ENCODE measurements at places on chromosomes 5 and 9.
A peak's percentile ranks its signal among the peaks of the same experiment; 100 is the strongest.

DNA sequence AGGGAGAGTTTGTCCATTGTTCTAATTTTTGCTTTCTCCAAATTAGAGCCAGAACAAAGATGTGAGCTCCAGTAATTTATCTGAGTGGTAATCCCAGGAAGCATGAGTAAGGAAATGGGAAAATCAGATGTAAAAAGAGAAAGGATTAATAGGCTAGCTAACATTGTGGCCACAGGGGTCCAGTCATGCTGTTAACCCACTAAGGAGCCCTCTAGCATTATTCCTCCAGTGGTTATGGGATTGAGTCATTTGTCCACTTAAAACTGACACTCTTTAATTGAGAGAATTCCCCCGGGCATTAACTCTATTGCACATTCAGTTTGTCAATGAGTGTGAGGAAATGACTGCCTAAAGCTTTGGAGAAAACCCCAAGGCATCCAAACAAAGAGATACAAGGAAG is 700.3 kb upstream of the TYRP1 start:
- no peak for DNase-seq

DNA sequence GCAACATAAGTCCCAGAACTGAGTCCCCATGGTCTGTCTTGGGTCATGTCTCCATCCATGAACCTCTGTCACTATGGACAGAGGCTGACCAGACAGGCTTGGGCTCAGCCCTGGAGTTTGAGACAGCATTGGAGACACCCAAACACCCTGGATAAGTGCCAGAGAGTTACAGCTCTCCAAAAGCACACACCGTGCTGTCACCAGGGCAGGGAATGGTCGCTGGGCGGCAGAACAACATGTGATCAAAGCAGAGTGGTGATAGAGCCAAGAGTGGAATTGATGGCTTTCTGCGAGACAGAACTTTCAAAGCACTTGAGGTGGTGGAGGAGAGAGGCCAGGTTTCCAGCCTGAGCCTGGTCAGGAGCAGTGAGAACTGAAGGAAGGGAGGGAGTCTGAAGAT is 50.1 kb downstream of the DRD1 start:
- no peak for DNase-seq

- no peak for DNase-seq
Observed at GRCh38 chr9:133914442-133915342, 77.4 kb downstream of the VAV2 start.

GRCh38 chr9:87587356-87587745 is 89.7 kb downstream of the DAPK1 start:
- DNase-seq, result no peak

- DNase-seq, result no peak
Observed at GRCh38 chr5:115325296-115325959, 29.0 kb upstream of the CCDC112 start.

DNA sequence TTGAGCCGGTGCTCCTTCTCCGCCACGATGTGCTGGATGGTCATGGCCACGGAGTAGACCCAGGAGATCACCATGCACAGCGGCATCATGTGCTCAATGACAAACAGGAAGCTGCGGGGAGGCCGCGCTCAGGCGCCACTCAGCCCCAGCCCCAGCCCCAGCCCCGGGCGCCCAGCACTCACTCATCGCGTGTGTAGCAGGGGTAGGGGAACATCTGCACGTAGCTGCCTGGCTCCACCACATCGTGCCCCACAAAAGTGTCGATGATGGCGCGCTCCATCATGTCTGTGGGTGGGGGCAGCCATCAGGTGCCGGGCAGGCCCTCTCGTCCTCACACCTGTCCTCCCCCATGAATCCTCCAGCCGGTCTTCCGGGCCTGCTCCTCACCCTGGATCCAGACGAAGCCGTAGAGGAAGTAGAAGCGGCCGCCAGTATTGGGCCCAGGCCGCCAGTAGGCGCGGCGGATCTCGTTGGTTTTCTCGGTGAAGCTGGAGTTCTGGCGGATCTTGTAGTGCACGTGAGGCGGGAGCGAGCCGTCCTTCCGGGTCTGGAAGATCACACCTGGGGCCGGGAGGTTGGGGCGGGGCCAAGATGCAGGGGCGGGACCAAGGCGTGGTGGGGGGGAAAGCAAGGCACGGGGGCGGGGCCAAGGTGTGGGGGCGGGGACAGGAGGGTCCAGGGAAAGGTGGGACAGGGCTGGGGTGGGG is 10.1 kb downstream of the ABCA2 start:
- DNase-seq, result no peak

- DNase-seq, result no peak
Observed at GRCh38 chr9:70136632-70137031, 93.0 kb downstream of the MAMDC2 start.

- DNase-seq, result no peak
Observed at GRCh38 chr5:168916266-168916665, 337.1 kb upstream of the PANK3 start.

DNA sequence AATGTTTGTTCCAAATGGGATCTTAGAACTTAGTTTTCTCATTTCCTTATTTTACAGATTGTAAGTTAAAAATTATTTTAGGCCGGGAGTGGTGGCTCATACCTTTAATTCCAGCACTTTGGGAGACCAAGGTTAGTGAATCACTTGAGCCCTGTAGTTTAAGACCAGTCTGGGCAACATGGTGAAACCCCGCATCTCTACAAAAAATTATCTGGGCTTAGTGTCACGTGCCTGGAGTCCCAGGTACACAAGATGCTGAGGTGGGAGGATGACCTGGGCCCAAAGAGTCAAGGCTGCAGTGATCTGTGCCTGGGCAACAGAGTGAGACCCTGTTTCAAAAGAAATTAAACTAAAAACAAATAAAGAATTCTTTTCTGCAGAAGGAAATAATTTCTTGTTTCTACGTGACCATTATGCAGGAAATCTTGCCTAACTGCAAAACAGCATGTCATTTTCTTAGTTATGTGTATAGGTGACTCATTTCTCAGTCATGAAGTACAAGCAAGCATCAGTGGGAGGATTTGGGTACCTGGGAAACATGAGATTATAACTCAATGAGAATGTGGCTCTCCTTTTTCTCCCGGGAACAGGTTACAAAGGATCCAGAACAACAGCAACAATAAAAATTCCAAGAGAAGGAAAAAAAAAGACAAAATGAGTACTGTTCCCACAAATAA is 375.1 kb upstream of the ST8SIA4 start:
- no peak for DNase-seq

GRCh38 chr9:134533850-134534588 is 107.6 kb upstream of the COL5A1 start:
- DNase-seq, result no peak

DNA sequence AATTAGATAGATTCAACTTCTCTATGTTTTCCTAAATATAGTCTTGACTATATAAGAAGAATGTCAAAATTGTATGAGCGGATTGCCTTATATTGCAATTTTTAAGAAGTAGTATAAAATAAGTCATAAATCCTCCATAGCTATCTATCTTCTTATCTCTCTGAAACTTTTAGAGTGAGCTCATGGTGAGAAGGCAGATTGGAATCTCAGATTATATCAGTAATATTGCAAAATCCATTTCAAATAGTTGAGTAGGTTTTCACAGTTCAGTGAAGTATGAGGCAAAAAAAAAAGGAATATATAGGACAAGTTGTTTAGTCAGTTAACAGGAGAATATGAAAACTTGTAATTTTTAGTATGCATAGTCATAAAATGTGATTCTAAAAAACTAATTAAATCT is 156.4 kb downstream of the FAM174A start:
- DNase-seq, result no peak

- no peak for DNase-seq
Observed at GRCh38 chr5:128984480-128984879, 19.2 kb downstream of the SLC27A6 start.

DNA sequence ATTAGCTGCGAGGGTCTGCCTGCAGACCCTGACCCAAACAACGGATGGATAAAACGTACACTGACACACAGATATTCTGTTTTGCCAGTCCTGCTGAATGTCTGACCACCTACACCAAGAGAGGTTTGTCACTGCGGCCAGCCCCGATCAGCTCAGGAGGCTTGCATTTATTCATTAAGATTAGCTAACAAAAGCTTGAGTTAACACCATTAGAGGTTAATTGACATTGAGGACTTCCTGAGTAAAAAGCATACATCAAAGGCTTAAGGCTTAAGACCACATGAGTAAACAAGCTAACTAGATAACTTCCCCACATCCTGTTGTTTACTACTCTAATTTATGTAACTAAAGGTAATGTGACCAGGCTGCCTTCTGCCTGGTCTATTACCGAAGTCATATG is 198.1 kb upstream of the TRPC7 start:
- DNase-seq, result peak; percentile 32

DNA sequence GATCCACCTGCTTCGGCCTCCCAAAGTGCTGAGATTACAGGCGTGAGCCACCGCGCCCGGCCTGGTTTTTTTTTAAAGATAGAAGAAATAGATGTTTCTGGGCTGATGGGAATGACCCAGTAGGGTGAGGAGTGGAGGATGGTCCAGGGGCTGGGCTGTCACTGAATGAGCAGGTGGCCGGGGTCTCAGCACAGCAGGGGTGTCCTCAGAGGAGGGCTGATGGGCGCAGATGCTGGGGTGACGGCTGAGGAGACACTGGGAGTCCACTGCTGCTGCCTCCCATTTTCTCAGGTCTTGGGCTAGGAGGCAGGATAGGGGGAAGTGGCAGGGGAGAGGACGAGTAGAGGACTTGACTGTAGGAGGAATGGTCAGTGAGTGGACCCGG is 2.3 kb upstream of the TOR4A start:
- DNase-seq, result no peak

DNA sequence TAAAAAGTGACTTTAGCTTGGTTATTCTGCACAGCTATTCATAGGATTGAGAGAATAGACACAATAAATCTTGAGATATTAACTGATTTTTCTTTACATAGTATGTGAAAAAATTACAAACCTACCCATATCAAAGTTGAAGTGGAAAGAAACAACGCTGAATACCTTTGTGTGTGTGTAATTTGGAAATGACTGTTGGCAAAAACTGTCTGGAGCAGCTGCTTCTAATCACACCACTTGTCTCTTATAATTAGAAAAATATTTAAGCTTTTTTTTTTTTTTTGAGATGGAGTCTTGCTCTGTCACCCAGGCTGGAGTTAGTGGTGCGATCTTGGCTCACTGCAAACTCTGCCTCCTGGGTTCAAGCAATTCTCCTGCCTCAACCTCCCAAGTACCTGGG is 110.8 kb upstream of the POC5 start:
- DNase-seq, result no peak

DNA sequence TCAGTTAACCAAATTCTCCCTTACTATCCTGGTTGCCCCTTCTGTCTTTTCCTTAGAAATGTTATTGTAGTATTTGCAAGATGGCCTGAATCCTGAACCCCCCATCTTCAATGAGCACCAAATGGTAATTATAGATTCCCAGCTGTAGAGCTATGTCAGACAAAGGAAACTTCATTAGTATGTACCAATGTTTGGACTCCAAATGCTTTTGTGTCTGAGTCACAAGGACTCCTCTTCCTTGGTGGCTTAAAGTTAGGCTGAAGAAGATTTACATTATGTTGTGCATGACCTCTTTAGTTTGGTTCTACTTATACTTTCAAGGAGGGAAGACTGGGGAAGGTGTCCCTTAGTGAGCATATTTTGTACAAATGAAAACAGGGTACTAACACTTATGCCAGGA is 105.9 kb upstream of the CDKN2B start:
- DNase-seq, result no peak

GRCh38 chr5:151270599-151270998 is 17.6 kb downstream of the GM2A start:
- DNase-seq, result no peak

DNA sequence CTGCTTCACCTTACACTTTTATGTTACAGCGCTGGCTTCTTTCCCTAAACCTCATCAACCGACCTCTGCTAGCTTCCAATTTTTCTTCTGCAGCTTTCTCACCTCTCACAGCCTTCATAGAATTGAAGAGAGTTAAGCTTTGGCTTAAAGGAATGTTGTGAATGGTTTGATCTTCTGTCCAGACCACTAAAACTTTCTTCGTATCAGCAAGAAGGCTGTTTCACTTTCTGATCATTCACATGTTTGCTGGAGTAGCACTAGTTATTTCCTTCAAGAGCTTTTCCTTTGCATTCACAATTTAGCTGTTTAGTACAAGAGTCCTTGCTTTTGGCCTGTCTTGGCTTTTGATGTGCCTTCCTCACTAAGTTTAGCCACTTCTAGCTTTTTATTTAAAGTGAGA is 49.5 kb downstream of the NR3C1 start:
- DNase-seq, result no peak

DNA sequence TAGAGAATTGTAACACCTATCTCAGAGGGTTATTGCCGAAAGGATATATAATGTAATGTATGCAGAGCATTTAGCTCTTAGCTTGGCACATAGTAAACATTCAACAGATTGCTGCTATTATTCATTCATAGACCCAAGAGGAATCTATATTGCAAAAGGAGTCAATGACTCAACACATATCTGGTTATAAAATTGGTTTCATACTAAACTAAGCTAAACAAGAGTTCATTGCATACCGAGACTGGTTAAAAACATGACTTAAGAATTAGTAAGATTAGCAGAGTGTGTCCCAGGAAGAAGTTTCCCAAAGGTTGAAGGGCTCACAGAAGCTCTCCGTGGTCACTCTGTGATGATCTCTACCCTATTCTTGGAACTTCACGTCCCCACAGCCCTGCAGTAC is 339.6 kb upstream of the CCNH start:
- DNase-seq, result no peak

- no peak for DNase-seq
Observed at GRCh38 chr9:130321539-130321938, 56.0 kb downstream of the HMCN2 start.

GRCh38 chr5:59099270-59099994 is 516.6 kb downstream of the RAB3C start:
- DNase-seq, result peak; percentile 77

GRCh38 chr9:131024978-131025868 is 16.2 kb downstream of the LAMC3 start:
- no peak for DNase-seq

DNA sequence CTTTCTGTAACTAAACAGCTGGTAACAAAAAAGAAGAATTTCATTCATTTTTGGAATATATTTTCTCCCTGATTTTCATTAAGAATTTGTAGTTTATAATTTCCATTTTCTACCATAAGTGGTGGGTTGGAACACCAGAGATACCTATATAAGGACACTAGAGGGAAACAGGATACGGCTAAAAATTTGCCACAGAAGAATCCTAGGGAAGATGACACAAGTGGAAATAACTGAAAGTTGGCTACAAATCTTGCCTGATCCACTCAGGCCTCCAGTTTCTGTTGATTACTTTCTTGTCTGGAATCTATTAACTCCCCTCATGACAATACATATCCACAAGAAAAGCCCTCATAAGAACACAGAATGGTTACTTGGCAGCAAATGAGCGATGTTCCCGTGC is 46.8 kb downstream of the FREM1 start:
- DNase-seq, result no peak

DNA sequence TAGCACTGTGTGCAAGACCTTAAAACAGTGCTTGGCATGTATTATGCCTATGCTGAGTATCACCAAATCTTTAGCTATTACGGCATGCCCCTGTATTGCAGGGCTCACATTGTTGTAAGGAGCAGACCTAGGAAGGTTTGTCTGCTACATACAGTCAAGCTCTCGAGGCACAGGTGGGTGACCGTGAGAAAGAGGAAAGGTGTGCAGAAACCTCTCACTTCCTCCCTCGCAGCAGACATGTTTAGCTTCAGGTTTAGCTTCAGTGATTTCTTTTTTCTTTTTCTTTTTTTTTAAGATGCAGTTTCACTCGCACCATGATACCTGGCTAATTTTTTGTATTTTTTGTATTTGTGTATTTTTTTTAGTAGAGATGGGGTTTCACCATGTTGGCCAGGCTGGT is 275.8 kb upstream of the RIOK2 start:
- no peak for DNase-seq

GRCh38 chr5:127375124-127375523 is 84.5 kb downstream of the MEGF10 start:
- DNase-seq, result no peak

GRCh38 chr5:129474544-129474943 is 14.4 kb downstream of the ADAMTS19 start:
- no peak for DNase-seq

- DNase-seq, result no peak
Observed at GRCh38 chr5:121915765-121916164, 46.0 kb upstream of the SRFBP1 start.
